ENCODE measurements at places on chromosomes 6 and 20.

DNA sequence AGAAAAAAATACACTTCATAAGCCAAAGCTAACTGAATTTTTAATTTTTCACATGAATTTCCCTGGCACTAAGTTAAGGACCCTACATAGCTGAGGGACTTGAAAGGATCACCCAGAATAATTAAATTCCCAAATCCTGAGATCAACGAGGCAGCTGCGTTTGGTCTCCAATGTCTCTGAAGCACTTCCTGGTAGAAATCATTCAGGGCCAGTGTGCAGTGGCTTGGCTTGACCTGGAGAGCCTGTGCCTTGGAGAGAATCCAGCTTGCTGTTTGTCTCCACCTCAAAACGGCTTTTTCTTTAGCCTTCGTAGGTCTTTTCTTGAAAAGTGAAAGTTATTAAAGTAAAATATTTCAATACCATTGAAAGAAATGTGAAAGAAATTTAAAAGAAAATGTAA lies 92.4 kb downstream of the SMOC2 start:
- no peak for DNase-seq

GRCh38 chr20:60630609-60631008 lies 621.5 kb upstream of the CDH4 start:
- DNase-seq, result no peak

DNA sequence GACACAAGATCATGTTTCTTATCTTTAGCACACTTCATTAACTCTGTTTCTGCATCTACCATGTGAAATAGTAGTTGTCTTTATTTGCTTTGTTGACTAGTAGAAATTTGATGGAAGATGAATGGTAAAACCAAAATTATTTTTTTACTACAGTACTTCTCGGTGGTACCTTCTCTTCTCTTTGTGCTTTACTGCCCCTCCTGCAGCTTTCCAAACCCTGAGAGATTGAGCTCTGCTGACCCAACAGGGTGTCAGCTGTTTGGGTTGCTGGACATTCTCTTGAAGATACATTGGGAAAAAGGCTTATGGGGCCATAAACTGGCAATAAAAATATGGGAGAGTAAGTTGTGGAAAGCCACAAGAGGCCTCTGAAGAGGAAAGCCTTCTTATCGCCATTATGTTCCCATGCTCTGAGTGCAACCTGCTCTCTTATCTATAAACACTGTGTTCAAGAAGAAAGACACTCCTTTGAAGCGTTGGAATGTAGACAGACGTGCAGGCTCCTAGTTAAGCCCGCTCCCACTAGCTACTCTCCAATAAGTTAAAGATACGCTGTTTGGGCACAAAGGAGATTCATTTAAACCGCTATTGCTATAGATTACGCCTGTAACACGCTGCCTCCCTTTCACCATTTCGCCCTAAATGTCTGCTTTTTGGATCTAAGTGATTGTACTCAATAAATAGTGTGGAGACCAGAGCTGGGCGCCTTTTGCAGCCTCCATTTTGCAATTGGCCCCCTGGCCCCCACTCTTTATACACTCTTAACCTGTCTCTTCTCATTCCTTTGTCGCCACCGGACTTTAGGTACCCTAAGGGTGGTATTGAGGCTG lies 60.1 kb upstream of the PRSS16 start:
- no peak for DNase-seq

DNA sequence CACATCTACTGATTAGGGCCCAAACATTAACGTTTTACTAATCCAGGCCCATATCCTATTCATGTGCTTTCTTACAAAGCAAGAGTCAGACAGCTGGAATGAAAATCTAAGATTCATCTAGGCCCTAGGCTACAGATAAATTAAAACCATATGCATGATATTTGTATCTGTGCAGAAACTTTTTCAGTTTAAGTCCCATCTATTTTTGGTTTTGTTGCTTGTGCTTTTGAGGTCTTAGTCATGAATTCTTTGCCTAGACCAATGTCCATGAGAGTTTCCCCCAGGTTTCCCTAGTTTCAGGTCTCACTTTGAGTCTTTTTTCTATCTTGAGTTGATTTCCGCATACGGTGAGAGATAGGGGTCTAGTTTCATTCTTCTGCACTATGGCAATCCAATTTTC lies 20.2 kb downstream of the ADNP start:
- DNase-seq, result no peak

DNA sequence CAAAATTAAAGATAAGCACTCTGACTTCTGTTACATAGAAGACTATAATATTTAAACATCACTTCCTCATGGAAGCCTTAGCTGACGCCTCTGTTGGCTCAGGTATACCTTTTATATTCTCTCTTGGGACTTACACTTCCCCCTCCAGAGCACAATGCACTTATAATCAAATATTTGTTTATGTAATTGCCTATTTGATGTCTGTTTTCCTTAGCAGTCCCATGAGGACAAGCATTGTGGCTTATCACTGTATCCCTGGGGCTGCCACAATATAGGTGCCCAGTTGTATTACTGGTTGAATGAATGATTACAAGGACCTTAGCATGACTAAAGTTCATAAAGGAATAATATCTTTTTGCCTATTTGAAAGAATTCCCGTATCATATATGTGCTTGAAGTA lies 186.7 kb upstream of the VGLL2 start:
- DNase-seq, result no peak

GRCh38 chr6:7445885-7446461 lies 56.4 kb downstream of the RIOK1 start:
- no peak for DNase-seq

GRCh38 chr20:57079031-57080005 lies 187.1 kb downstream of the BMP7 start:
- DNase-seq, result no peak

DNA sequence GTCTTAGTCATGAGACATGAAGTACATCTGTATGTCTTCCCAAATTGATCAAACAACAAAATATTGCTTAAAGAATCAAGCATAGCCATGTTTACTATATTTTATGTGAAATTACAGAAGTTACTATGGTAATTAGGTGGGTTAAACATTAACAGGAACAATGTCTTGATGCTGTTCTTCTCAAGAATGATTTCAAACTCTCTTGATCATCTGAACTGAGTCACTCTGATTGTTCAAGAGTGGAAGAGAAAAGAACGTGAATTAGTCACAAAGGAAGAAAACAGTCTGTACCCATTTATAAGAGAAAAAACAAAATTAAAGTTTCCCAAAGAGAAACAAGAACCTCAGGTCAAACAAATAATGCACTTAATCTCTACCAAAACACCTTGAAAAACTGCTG lies 62.2 kb upstream of the NUP153 start:
- no peak for DNase-seq

GRCh38 chr20:47532002-47532401 lies 30.3 kb downstream of the NCOA3 start:
- no peak for DNase-seq

- DNase-seq, result no peak
These were observed 1.9 kb downstream of the MRAP2 start for GRCh38 chr6:84035484-84035883.

- no peak for DNase-seq
These were observed 238.7 kb upstream of the RREB1 start for GRCh38 chr6:6869094-6869493.

GRCh38 chr6:163354085-163354484 lies 60.4 kb upstream of the QKI start:
- no peak for DNase-seq

- DNase-seq, result no peak
These were observed 361.6 kb downstream of the PHF3 start for GRCh38 chr6:63997221-63997620.

- DNase-seq, result no peak
These were observed 194.9 kb downstream of the SCP2D1 start for GRCh38 chr20:19008497-19008896.

DNA sequence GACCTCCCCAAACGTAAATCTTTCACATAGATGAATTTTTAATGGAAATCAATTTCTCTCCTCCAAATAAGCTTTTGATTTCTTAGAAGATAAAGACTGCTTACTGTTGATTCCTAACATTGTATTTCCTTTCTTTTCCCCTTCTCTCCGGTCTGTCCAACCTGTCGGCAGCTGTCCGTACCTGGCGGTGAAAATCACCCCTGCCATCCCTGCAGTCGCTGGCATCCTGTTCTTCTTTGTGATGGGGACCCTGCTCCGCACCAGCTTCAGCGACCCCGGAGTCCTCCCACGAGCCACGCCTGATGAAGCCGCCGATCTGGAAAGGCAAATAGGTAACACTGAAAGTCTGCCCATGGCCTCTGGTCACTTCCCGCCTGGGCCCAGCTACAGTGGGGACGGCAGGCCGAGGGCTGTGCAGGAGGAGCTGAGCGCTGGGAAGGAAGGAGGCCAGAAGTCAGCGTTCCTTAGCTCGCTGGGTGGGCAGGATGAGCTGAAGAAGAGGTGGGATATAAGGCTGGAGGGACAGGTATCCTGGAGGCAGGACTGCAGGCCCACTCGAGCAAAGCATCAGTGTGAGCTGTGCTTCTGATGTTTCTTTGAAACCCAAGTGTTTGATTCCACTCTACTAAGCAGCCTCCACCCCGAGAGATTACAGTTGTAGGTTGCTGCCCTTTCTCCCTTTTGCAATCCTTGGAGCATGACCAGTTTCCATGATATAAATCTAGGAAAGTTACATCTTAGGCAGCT lies 161.6 kb downstream of the ZDHHC14 start:
- DNase-seq, result no peak

- no peak for DNase-seq
These were observed 48.5 kb downstream of the MYH7B start for GRCh38 chr20:35004051-35004725.

DNA sequence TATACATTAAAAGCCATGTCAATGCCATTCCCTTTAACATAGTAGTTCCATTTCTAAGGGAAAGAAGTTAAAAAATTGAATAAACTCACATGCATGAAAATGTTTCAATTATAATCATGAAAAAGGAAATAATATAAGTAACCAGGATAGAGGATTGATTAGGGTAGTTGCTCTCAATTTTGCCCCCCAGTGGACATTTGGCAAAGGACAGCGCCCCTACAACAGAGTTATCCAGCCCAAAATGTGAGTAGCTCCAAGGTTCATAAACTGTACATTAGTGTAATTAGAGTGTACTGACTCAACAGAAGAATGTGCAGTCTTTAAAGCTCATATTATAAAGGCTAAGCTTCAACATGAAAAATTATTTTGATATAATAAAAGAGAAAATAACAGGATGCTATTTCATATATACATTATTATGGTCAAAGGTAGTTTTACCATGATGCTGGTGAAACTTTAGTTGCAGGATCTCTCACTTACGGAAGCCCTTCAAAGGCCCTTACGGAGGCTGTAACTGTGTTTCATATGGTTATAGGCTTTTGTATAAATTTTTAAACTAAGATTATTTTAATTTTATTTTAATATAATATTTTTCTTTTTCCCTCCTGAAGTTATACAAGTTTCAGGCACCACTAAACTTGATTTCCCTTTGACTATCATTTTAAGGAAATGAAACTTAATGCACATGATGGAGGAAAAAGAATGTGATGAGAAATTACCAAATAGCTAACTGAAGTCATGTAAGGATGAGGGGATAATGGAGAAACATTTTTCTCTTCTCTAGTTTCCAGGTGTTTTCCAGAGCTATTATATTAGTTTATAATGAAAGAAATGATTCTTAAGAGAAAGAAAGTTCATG lies 403.6 kb downstream of the PLCB1 start:
- DNase-seq, result peak; percentile 4

- no peak for DNase-seq
These were observed 35.3 kb upstream of the PTGIS start for GRCh38 chr20:49603209-49603627.

- DNase-seq, result no peak
These were observed 66.5 kb upstream of the TFB1M start for GRCh38 chr6:155380666-155381332.

DNA sequence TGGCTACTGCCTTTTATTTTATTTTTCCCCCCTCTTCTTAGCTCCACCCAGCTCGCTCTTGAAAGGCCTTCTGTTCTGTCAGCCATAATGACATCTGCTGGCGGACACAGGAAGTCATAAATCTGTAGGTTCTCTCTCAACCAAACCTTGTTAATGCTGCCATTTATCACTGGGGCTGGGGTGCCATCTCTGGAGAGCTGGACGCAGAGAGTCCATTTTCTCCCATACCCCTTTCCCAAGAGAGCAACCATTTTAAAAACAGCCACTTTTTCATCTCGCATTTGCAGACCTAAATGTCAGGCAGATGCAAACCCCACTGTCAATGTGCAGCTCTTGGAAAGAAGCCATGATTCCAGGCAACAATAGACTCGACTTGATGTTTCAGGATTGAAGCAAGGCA lies 13.0 kb upstream of the TSHZ2 start:
- DNase-seq, result no peak

GRCh38 chr6:130306377-130306776 lies 59.4 kb upstream of the TMEM200A start:
- DNase-seq, result no peak

GRCh38 chr6:11200356-11200755 lies 32.1 kb downstream of the NEDD9 start:
- no peak for DNase-seq
